Naive thymus-derived CD4-positive, alpha-beta T cell (primary cell): ENCODE measurements at places on chromosomes 2 and 18. TPM values are rescaled to one million over a fixed set of nuclear protein-coding genes. Genes with fewer than 3 reads are reported as not detected.

The MTX2 gene
- total RNA-seq = 14.3 TPM in 2 replicates

The CYP1B1 gene
- 6.6 TPM for total RNA-seq

The RAPGEF4 gene
- 0.53 TPM for total RNA-seq

The CDKL4 gene
- not detected for total RNA-seq

The TOGARAM2 gene
- total RNA-seq = 1.2 TPM

The CEP192 gene
- total RNA-seq = 39.7 TPM

The RAB31 gene
- total RNA-seq = 2.3 TPM

The CD8B gene
- 0.64 and 1.1 TPM in 2 replicates for total RNA-seq

The LIMS2 gene
- total RNA-seq = 11.0 TPM

The C2orf68 gene
- 88.9 TPM for total RNA-seq

The SERPINB13 gene
- total RNA-seq = not detected in 2 replicates

The ACTG2 gene
- total RNA-seq = not detected in 2 replicates

The NEDD4L gene
- 4.2 TPM for total RNA-seq

The RPRM gene
- 0.24 TPM for total RNA-seq

The LYG2 gene
- not detected for total RNA-seq

The AQP12B gene
- total RNA-seq = not detected

The C2orf69 gene
- total RNA-seq = 11.2 TPM

The CCDC85A gene
- total RNA-seq = not detected

The SIGLEC15 gene
- total RNA-seq = 1.3 TPM
